ENCODE measurements at places on chromosomes 1 and 21.

DNA sequence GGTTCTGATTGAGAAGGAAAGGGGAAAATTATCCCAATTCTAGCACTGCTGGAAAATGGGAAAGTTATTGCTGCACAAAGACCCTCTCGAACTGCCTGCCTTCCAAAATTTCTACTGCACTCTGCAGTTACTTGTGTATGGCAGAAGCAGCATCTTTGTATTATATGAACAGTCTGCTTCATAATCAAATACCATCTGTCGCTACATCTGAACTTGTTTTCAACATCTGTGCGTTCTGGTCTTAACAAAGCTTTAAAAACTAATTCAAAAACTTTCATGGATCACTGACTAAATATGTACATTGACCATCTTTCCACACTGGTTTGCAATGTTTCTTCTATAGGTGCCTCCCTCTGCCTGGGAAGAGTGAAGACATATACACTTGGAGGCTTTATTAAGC is 79.2 kb downstream of the PROX1 start:
- no peak for DNase-seq

- DNase-seq: no peak
These were observed 97.3 kb downstream of the PLA2G4A start for GRCh38 chr1:186925881-186926669.

DNA sequence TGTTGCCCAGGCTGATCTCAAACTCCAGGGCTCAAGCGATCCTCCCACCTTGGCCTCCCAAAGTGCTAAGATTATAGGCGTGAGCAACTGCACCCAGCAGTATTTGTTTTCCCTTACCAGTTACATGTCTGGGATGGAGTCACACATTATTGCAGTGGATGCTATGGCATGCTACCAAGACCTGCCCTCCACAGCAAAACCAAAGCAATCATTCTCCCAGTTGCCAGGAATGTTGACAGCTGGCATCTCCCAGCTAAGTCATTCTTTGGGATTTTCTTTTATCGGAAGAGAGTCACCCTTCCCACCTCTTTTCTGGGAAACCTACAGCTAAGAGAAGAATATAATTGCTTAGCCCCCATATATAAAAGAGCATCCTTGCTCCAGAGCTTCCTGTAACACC is 49.4 kb upstream of the RGS7 start:
- no peak for DNase-seq

DNA sequence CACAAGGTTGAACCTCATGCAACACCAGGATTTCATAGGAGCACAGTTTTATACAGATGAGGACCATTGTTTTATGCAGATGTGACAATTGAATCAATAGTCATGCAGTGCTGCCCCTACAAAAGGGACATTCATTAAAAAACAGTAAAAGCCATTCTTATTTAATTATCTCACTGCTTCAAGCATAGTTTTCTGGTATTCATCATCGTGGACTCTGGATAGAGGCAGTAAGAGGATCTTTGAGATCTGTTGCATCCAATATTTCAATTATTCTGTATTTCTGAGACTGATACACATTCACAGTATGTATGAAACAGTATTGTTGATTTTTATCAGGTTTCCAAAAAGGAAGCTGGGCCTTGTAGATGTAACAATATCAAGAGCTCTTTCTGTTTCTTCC is 237.6 kb downstream of the RYR2 start:
- DNase-seq: no peak

DNA sequence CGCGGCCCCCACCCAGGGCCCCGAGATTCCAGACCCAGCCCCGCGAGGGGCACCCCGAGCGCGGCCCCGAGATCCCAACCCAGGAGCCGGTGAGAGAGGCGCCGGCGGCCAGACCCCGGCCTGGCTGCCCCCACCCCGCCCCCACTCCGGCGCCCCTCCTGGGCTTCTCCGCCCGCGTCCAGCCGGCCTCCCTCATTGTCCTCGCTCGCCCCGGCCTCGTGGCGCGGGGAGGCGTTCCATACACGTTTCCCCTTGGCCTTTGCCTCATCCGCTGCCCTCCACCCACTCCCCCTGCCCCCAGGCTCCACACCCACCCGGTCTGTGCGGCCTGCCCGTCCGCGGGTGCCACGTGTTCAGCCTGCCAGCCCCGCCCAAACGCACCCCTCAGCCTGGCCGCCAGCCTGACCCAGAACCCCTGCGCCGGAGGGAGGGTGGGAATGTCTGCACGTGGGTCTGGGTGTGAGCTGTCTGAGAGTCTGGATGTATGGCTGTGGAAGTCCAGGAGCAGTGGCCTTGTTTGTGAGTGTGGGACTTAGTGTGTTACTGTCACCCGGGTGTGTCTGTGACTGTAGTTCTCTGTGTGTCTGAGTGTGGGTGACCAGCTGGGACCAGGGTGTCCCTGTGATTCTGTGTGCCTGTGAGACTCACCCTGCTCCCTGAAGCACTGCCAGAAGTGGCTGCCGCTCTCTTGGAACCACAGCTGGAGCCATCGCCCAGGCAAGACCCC is 681 bp downstream of the B4GALT2 start:
- no peak for DNase-seq

- no peak for DNase-seq
These were observed 43.3 kb upstream of the LRP8 start for GRCh38 chr1:53371121-53371666.

- DNase-seq: no peak
These were observed 722 bp upstream of the PODN start for GRCh38 chr1:53061123-53061858.

GRCh38 chr1:221664253-221664652 is 77.6 kb downstream of the DUSP10 start:
- no peak for DNase-seq

DNA sequence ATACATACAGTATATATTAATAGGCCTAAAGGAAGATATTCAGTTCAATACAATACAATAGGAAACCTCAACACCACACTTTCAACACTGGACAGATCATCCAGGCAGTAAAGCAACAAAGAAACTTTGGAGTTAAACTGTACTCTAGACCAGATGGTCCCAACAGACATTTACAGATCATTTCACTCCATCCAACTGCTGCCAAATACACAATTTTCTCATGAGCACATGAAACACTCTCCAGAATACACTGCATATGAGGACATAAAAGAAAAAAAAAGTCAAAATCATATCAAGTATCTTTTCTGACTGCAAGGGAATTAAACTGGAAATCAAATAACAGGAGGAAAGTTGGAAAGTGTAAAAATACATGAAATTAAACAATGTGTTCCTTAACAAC is 607.5 kb upstream of the BRINP3 start:
- no peak for DNase-seq

- no peak for DNase-seq
These were observed 108.2 kb upstream of the GREM2 start for GRCh38 chr1:240719953-240720700.

- DNase-seq: no peak
These were observed 73.7 kb downstream of the CAPZB start for GRCh38 chr1:19411612-19412011.

DNA sequence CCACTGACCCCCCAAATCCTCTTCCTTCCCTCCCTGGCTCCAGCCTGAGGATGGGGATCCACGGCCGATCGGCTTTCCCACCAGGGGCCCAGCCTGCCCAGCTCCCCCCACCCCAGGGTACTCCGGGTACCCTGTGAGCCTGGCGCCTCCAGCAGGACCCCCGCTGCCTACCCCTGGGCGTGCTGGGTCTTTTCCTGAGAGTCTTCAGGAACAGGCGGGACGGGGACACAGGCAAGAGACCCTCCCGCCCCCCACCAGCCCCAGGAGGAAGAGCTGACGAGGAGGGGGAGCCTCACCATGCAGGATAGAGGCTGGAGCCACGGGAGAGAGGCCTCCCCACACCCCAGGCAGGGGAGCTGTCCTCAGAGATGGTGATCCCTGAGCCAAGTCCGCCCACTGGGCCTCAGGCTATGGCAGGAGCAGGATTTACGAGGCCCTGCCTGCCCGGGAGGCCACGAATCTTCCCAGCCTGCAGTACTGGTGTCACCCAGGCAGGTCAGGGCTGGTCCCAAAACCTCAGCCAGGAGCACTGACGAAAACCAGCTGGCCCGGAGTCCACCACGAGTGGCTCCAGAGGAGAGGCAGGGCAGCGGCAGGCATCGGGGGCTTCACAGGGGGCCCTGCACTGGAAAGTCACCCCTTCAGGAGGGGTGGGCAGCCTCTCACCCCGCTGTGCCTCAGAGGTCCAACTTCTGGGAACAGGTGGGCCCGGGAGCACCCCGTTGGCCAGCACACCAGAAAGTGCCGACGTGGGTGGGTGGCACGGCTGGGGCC is 58.0 kb downstream of the MEGF6 start:
- DNase-seq: no peak

DNA sequence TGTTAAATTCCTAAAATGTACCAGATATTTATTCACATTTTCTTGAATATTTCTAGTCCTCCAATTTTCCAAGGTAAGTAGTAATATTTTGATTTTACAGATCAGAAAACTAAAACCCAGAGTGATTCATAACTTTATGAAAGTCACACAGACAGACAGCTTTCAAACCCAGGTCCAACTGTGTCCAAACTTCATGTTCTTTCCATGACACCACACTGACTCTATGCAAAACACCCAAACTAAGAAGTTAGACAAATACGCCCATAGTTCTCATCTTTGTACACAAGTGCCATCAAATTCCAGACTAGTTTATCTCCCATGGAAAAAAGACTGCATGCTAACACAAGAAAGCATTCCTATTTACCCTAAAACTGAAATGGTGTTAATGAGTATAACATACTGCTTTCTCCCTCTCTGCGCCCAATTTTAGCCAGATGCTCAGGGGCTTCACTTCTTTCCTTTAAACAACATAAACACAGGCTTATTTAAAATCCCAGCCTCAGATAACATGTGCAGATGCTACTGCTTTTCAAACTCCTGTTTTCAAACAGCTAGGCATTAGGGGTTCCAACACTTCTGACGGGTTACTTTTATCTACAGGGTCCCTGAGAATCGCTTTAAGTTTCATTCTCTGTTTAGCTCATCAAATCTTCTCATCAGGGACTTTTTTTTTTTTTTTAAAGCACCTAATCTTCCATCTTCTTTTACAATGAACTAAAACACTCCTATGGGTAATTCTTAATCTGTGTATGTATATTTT is 44.6 kb downstream of the WASF2 start:
- DNase-seq: no peak

DNA sequence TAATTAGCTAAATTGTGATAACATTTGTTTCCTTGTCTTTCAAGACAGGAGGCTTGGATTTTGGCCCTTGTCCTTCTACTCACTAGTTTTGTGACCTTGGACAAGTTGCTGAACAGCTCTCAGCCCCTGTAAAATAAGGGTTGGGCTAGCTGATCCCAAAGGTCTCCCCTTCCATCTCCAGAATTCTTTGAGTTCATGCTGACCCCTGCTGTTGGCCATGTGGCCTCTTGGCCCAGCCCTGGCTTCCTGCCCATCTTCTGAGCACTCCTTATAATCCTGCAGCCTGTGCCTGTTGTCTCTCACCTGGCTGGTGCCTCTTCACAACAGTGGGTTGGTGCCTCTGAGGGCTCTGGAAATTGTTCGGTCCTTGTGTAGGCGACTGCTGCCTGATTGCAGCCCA is 10.1 kb downstream of the PTGFRN start:
- DNase-seq: no peak

DNA sequence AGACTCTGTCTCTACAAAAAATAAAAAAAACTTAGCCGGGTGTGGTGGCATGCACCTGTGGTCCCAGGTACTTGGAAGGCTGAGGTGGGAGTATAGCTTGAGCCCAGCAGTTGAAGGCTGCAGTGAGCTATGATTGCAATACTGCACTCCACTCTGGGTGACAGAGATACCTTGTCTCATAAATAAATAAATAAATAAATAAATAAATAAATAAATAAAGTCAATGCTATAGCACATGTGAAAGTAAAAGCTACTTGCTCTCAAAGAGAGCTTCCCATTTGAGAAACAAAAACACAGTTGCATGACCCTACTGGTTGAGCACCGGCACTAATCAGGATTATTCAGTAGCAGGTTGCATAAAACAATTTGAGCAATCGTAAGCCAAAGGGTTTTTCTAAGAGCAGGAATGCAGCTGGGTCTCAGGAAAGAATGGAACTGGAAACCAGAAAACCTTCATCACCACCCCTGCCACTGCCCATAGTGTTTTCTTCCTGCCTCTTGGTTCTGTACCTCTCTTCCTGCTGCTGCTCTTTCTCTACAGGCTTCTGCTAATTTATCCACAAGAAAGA is 29.3 kb upstream of the DNAH14 start:
- no peak for DNase-seq

- no peak for DNase-seq
These were observed 15.2 kb downstream of the OPTC start for GRCh38 chr1:203509135-203509534.

DNA sequence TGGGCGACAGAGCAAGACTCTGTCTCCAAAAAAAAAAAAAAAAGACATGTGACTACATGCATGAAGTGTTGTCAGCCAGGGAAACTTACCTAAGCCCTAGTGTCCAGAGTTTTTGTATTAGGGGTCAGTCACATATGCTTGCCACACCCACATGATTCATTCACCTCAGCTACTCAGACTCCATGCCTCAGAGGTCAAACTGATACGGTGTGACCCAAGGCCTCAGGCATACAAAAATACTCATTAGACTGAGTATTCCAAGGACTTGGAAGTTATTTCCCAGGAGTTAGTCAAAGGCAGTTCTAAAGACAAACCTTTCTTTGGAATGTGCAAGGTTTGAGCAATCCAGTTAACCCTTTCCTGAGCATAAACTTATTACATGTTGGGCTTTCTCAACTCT is 6.3 kb upstream of the TRIM33 start:
- no peak for DNase-seq

All from AML-193 (cell line).